ENCODE measurements at places on chromosomes 12 and 14. TPM values are rescaled to one million over a fixed set of nuclear protein-coding genes. Genes with fewer than 3 reads are reported as not detected.

DNA sequence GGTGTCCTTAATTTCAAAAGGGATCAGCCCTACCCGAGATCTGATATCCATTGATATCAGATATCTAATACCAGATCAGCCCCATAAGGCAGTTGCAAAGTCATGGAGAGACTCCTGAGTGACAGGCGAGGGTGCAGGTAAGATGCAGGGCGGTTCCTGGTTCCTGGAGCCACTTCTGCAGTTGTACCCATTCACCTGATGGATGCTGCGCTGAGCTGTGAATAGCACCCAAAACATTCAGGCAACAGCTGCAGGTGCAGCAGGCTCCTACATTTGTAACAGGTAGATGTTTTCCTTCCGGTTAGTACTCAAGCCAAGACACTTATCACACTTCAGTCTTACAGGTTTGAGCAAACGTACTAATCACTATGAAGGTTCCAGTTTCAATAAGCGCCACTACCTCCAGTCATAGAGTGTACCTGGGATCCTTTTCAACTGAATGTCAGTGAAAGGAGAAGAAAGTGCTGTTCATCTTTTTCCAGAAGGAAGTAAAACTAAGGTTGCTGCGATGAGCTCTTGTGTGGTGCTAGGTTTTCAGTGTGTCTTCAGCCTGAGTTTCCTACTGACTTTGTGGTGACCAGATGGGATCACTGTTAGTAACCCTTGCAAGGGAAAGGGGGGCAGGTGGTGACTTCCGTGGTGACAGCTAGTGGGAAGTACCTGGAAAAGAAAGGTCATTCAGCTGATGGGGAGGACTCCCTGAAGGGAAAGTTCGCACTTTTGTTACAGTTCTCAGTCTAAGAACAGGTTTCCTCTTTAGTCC, 1.9 kb downstream of the ATP6V0A2 start:
- H3K27me3 ChIP-seq: no peaks in the 10 kb centered on the region
- H3K4me3 ChIP-seq: no peak overlapping the region
- peaks cover 24% of the 10 kb centered on the region for H3K4me1 ChIP-seq
- H3K36me3 ChIP-seq: no peaks in the 10 kb centered on the region
- H3K27ac ChIP-seq: no peak overlapping the region

DNA sequence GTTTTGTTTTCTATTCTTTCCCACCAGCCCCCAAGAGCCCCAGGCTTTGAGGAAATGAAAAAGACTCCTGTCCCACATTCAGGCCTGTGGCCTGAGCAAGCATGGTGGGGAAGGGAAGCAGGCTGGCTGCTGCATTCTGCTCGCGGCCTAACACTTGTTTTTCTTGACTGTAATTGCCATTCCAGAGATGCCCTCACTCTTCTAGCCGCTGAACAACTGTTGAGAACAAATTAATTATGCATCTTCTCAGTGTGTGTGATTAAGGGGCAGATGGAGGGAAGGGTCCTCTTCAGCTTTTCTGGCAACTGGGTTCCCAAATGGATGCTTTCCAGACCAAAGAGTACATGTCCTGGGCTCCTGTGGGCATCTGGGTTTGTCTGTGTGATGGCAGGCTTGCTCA, 43.3 kb downstream of the ADCK1 start:
- H3K27me3 ChIP-seq: no peaks in the 10 kb centered on the region
- no peak overlapping the region for H3K4me3 ChIP-seq
- H3K27ac ChIP-seq: no peak overlapping the region
- H3K4me1 ChIP-seq: no peaks in the 10 kb centered on the region
- no peaks in the 10 kb centered on the region for H3K36me3 ChIP-seq
- DNase-seq: no peak

DNA sequence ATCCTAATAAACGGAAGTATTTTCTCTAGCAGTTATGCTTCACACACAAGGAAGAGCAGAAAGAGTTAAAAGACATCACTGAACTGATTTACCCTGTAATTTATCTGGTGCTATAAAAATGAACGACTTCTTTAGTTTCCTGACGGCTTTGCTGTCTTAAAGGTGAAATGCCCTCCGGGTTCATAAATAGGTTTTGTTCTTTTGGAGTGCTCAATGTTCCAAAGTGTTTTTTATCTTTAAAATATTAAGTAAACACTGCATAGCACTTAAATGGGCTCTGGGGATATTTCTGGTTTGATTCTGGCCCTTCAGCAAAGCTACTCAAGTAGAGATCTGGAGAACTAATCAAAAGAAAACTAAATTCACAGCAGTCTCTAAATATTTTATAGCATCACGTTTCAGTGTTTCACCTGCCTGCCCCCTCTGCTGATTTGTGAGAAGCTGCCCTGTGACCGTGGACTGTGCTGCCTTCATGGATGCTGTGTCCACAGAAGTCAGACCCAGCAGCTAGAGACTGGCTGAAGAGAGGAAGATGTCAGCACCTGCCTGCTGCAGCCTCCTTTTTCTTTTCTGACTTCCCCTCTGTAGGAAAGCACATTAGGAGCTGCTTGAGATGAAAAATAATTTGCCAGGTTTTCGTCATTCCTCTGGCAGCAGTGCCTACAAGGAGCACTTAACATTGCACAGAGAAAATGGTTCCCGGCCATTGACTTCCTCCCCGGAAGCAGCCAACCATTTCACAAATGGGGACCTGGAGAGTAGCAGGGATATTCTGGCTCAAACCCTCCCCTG, 205.1 kb upstream of the FSCB start:
- DNase-seq: no peak
- H3K4me1 ChIP-seq: no peaks in the 10 kb centered on the region
- no peaks in the 10 kb centered on the region for H3K27me3 ChIP-seq
- H3K4me3 ChIP-seq: no peak overlapping the region
- H3K27ac ChIP-seq: no peak overlapping the region

- peak overlapping the region; percentile 96 for H3K27ac ChIP-seq
- H3K27me3 ChIP-seq: no peaks in the 10 kb centered on the region
- peak; percentile 54 for DNase-seq
- peaks cover 49% of the 10 kb centered on the region for H3K4me1 ChIP-seq
- no peaks in the 10 kb centered on the region for H3K36me3 ChIP-seq
Measured at GRCh38 chr14:92039063-92039718, 668 bp downstream of the TRIP11 start.

DNA sequence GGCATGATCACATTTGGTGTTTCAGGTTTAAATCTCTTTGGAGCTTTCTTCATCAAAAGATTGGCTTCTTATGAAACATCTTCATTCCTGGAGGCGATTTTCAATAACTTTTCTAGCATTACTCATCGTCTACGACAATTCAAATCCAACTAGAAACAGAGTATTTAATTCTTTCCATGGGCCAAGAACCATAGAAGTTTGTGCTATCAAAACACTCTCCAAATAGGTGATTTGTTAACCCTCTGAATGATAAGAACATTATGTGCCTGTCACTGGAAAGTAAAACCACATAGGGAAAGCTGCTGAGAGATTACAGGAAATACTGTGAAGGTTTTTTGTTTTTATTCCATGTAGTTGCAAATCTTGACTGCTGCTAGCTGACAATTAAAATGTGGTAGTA, 6.9 kb upstream of the DCN start:
- no peaks in the 10 kb centered on the region for H3K27me3 ChIP-seq
- H3K4me3 ChIP-seq: no peak overlapping the region
- H3K36me3 ChIP-seq: no peaks in the 10 kb centered on the region
- DNase-seq: no peak
- H3K4me1 ChIP-seq: no peaks in the 10 kb centered on the region

- H3K36me3 ChIP-seq: no peaks in the 10 kb centered on the region
- no peak overlapping the region for H3K4me3 ChIP-seq
- no peaks in the 10 kb centered on the region for H3K4me1 ChIP-seq
- H3K27me3 ChIP-seq: no peaks in the 10 kb centered on the region
- H3K27ac ChIP-seq: no peak overlapping the region
Measured at GRCh38 chr12:69948851-69949250, 123.8 kb downstream of the MYRFL start.

DNA sequence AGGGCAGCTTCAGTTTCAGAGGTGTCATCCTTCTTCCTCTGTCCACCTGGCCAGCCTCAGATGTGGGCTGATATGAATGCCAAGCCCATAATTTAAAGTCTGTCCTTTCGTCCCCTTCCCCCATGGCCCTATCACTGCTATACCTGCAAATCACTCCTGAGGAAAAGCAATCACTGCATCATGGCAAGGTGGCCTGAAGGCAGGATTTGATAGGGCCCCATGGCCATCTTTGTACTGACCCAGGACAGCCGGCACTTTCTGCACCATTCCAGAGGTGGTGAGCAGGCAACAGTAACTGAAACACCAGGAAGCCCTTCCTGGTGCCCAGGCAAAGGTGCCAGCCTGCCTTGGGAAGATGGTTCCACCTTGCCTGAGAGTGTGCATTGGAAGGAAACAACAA, 60.8 kb downstream of the ANO2 start:
- H3K27me3 ChIP-seq: no peaks in the 10 kb centered on the region
- no peak overlapping the region for H3K27ac ChIP-seq
- H3K4me3 ChIP-seq: no peak overlapping the region
- DNase-seq: no peak

DNA sequence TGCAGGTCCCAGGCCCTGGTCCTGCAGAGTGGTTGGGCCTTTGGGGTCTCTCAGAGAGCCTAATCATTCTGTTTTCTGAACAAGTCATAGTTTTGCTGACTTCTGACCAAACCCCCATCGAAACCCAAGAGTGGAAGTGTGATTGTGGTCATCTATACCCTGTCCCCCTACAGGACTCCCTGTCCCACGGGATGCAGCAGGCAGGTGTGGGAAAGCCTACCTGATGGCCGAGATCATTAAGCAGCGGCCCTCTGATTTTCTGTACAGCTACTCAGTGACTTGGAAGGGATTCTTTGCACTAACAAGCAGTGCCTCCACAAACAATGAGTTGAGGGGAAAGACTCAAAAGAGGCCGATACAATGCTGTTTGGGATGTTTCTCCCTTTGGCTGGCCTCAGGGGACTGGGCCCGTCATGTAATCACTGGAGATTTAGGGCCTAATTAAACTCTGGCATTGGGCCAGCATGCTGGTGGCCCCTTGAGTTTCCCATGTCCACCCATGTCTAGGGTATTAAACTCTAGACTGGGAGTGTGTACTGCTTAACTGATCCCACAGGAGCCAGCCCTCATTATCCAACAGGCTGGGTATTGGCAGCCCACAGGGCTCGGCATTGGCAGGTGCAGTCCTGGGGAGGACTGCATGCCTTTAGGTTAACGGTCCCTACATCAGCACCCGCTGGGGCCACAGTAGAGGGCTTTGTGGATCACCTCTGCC, 192.8 kb downstream of the ZFP36L1 start:
- peak overlapping the region; percentile 99 for H3K27ac ChIP-seq
- H3K27me3 ChIP-seq: no peaks in the 10 kb centered on the region
- no peak overlapping the region for H3K4me3 ChIP-seq
- no peak for DNase-seq

MRPL51 gene
- 25.1 TPM for total RNA-seq

PPP1R36 gene
- total RNA-seq: 5.6 TPM

CYP46A1 gene
- 1.3 TPM for total RNA-seq
